Left cardiac atrium (tissue), 4 donors: ENCODE measurements at places on chromosomes 13 and 19. TPM values are rescaled to one million over a fixed set of nuclear protein-coding genes. Genes with fewer than 3 reads are reported as not detected.

- no peak for DNase-seq
Observed at GRCh38 chr13:38705365-38705764, 18.5 kb downstream of the FREM2 start.

Gene IFNL1
- total RNA-seq = not detected

Gene TLE6
- 0.65 TPM for total RNA-seq

GRCh38 chr13:39201180-39201579, 162.9 kb downstream of the NHLRC3 start:
- DNase-seq = peak; percentile 34

Gene DAND5
- total RNA-seq = 7.0 TPM

DNA sequence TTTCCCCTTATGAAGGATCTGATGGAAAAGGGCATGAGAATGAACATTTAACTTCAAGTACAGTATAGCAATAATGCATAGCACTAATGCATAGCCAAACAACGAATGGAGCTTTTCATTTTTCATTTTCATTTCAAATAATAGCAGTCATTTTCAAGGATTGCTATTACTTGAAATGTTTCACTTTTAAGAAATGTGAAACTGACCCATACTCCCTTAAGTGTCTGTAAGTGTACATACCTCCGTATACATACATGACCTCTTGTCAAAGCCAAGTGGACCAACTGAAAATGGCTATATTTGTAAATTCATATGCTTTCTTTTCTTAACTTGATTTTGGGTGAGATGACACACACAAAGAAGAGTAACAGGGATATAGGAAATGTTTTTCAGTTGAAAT, 3.8 kb downstream of the RAP2A start:
- no peak for DNase-seq

DNA sequence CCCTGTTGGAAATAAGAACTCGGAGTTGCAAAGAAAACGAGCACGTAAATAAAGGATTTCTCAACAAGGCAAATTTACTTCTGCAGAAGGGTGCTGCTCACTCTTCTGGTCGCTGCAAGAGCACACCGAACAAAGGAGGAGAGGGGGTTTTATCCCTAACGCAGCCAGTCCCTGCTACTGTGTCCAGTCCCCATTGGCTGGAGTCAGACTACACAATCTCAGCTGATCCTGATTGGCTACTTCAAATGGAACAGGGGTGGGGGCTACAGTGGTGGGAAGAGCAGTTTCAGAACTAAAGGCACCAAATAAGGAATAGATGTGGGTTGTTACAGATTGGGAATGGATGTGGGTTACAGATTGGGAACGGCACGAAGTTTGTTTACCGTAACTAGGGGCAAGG, 63.9 kb upstream of the MCF2L start:
- DNase-seq = no peak

DNA sequence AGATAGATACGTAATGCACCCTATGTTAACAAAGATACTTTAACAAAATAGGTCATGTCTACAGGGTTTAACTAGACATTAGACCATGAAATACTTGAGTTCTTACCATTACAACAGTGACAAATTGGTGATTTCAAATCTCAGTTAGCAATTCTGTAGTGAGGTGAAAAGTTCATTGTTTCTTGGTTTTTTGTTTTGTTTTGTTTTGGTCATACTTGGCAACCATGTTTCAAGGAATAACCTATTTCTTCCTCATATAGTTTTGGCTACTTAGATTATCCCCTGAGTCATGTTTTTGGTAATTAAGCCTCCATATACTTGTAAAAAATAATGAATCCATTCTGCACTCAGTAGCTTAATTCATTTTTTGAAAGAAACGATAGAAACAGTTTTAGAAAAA, 1200.4 kb downstream of the DIAPH3 start:
- no peak for DNase-seq

Gene FUT1
- 3.5 TPM for total RNA-seq

GRCh38 chr19:56393119-56394012, at the start of gene ZNF582:
TSS of gene ZNF582 (minus strand) at chr19:56393534. CDS start at chr19:56391752, 1,782 bp downstream.
- peak; percentile 99 for DNase-seq

- DNase-seq = no peak
Observed at GRCh38 chr13:39840201-39840600, 184.7 kb downstream of the COG6 start.

- peak; percentile 63 for DNase-seq
Observed at GRCh38 chr19:10001899-10002298, 8.4 kb downstream of the COL5A3 start.

GRCh38 chr13:46041419-46041839, 11.1 kb downstream of the ZC3H13 start:
- no peak for DNase-seq

Gene SGCG
- 121 TPM for total RNA-seq

Gene CD37
- total RNA-seq = 10.6 TPM

Gene TBXA2R
- total RNA-seq = 2.3 TPM

DNA sequence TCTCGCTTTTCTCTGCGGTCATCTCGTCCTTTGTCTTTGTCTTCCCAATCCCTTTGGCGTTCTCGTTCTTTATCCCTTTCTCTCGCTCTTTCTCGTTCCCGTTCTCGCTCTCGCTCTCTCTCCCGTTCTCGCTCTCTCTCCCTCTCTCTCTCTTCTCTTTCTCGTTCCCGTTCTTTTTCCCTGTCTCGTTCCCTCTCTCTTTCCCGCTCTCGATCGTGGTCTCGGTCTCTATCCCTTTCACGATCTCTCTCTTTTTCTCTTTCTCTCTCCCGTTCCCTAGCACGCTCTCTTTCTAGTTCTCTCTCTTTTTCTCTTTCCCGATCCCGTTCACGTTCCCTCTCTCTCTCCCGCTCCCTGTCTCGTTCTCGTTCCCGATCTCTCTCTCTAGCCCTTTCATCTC, 77.2 kb downstream of the ZC3H13 start:
- no peak for DNase-seq

Gene CAMSAP3
- total RNA-seq = 0.73 TPM

DNA sequence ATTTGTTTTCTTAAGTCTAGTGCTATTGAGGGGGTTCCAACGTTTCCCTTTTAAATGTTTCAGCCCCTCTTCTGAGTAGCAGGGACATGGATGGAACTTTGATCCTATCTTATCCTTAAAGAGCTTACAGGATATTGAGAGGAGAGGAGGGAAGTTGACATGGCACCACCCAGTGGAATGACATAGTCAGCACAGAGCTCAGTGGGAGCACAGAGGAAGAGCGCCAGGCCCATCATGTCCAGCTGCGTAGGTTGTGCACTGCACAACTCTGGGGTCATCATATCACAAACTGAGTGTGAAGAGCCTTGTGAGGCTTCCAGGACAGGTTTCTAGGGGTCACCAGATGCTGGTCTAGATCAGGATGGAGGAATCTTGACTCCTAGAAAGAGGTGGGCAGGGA, 4.6 kb upstream of the CDC42EP5 start:
- DNase-seq = no peak

DNA sequence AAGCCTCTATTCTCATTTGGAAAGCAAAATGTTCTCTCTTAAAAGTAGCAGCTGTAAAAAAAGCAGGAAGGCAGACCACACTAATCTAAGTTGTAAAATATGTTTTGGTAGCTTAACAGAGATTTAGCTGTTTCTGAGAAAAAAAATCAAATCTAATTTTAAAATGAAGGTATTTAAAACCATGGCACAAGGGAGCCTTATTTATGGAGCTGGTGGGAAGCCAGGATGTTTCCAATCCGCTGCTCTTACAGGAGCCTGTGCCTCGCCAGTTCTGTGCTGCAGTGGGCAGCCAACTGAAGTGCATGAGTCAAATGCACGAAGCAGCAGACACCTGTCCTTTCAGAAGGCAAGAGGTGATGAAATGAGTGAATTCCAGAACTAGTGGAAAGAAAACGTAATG, 28.2 kb downstream of the GPC6 start:
- no peak for DNase-seq

Gene FUT2
- not detected for total RNA-seq

DNA sequence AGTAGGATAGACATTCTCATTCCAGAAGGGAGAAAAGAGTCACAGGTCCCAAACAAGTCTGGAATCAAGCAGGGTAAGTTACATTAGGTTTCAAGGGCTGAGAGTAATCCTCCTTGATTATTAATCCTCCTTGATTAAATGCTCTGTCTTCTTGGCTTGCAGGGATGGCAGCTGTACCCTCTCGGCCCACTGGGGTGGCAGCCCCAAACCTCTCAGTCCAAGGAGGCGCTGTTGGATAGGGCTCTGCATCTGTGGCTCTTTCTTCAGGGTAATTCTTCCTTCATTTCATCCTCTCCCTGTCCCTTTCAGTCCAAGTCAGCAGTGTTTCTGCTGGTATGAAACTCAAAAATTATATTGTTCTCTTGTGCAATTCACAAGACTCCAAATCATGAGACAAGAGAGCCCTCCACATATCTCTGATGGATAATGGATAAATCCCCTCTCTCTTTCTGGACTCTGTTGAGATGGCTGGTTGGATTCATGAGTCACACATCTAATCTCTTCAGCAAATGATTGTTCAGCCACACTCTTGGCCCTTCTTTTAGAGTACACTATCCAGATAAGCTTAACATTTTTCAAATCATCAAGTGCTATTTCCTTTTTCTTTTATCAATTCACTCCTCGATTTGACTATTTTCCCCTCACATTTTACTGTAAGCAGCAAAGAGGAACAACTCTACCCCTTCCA, 323.7 kb upstream of the HTR2A start:
- DNase-seq = no peak

Gene RINL
- total RNA-seq = 4.4 TPM

DNA sequence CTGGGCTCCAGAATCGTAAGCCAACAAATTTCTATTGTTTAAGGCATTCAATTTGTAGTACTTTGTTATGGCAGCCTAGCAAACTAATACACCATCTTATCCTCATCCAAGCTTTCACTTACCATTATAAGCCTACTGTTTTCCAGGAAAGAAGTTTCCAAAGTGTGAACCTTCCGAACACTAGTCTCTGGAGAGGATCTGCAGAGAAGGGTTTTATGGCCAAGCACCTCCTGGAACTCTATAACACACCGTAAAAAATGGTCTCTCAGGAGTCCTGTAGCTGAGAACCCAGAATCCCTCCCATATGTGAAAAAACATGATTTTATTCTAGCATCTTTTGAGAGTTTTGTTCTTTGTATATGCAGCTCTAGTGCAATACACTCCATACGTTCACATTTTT, 142.1 kb downstream of the POSTN start:
- DNase-seq = no peak

Gene ATXN8OS
- total RNA-seq = not detected

DNA sequence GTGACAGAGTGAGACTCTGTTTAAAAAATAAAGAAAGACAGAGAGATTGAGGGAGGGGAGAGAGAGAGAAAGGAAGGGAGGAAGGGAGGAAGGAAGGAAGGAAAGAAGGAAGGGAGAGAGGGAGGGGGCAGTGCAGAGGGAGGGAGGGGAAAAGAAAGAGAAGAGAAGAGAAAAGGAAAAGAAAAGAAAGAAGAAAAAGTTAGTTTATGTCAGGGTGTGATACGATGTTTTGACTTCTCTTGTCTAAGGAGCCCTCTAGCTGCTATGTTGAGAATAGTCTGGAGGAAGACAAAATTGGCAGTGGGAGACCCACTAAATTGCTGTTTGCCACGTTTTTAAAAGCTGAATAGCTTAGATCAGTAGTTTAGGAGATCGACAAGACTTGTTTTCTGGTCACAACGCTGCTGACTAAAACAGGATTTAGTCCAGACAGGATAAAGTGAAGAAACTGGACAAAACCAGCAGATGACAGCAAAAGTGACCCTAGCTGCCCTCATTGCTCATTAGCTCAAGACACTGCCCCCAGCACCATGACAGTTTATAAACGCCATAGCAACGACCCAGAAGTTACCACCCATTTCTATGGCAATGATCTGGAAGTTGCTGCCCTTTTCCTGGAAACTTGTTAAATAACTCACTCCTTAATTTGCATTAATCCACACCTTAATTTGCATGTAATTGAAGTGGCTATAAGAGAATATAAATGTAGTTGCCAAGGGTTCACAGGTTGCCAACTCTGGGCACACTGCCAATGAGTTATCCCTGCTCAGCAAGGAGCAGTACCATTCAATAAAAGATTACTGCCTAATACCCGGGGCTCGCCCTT, 11.1 kb downstream of the TEX101 start:
- DNase-seq = no peak

Gene ANGPTL8
- 20.3 TPM for total RNA-seq

GRCh38 chr19:22257381-22257780, 28.9 kb upstream of the ZNF729 start:
- no peak for DNase-seq

DNA sequence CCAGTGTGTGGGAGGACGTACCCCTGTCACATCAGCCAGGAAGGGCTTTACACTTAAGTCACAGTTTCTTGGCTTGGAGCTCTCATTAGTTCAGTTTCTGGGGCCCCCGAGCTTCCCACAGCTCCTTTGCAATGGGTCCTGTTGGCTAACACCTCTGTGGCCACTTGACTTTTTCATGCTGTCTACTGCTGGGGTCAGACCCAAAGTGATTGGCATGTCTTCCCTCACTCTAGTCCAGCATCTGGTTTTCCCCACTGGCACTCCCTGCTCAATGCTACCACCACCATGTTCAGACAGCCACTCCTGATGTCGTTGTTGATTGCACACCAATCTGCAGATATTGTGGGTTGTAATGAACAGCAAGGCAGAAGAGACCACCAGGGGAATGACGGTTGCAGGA, 379.0 kb downstream of the FOXO1 start:
- DNase-seq = no peak

Gene UGGT2
- 17.0 TPM for total RNA-seq
